ENCODE measurements at places on chromosomes 2 and 18.

- DNase-seq: no peak
Observed at GRCh38 chr18:68925268-68925667, 127.4 kb downstream of the CCDC102B start.

- no peak for DNase-seq
Observed at GRCh38 chr2:216777637-216778273, 82.1 kb downstream of the TNP1 start.

GRCh38 chr18:59878644-59879043 is 21.2 kb upstream of the PMAIP1 start:
- DNase-seq: no peak

DNA sequence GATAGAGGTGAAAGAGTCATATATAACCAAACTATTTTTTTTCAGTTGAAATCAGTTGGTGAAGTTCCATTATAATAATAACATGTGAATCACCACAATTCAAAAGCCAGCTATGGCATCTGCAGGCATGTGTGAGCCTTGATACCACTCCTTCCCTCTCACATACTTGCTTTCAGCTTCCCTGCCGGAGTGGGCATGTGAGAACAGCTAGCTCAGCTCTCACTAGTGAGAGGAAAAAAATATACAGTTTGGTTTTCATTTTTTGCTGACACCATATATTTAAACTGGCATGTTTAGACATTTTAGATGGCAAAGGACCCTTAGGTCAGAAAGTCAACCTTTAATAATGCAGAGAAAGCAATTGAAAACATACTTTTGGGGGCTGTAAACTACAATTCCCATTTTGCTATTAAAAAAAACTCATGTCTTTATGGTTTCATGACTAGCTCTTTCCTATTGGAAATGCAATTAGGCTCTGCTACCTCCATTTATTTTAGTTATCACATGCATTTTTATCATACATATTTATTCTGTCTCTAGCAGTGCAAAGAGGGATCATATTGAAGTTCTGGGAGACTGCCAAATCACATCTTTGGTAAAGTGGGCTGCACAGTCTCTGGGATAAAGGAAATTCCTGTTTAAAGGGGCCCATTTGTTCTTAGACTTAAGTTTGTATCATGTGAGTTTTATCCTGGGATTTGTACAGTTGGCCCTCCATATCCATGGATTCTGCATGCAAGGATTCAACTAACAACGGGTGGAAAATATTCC is 33.2 kb upstream of the SLC40A1 start:
- DNase-seq: no peak

- no peak for DNase-seq
Observed at GRCh38 chr2:224807153-224807964, 91.2 kb upstream of the CCDC195 start.

Data from AG04449 (cell line).